Stomach (tissue), 19 donors: ENCODE measurements at places on chromosomes 6 and 20. TPM values are rescaled to one million over a fixed set of nuclear protein-coding genes. Genes with fewer than 3 reads are reported as not detected.

GABRR1 gene
- total RNA-seq: not detected

CRIP3 gene
- not detected for total RNA-seq

RIMS1 gene
- total RNA-seq: 2.6 TPM

TREML2 gene
- not detected for total RNA-seq

CCN6 gene
- not detected for total RNA-seq

LGSN gene
- total RNA-seq: not detected

MYLK4 gene
- total RNA-seq: 1.3 TPM

SRSF12 gene
- not detected for total RNA-seq

RCAN2 gene
- total RNA-seq: 18.0 TPM

SERINC1 gene
- total RNA-seq: 82.3 TPM

NKAIN4 gene
- not detected for total RNA-seq

BPIFB1 gene
- total RNA-seq: 20.2 TPM

SKIC2 gene
- total RNA-seq: 478 TPM

DNMT3B gene
- 17.0 TPM for total RNA-seq

KIF16B gene
- 43.8 TPM for total RNA-seq

THEMIS gene
- 1.3 TPM for total RNA-seq

SNAP91 gene
- total RNA-seq: not detected

TEAD3 gene
- 19.1 TPM for total RNA-seq

ARFGEF3 gene
- total RNA-seq: 13.0 TPM

ID1 gene
- total RNA-seq: 475 TPM

C2 gene
- total RNA-seq: not detected

TENT5A gene
- total RNA-seq: 8.4 TPM

SIRPD gene
- not detected for total RNA-seq

GOPC gene
- 22.9 TPM for total RNA-seq

PSORS1C2 gene
- total RNA-seq: not detected

PKIB gene
- total RNA-seq: 12.8 TPM

SLC17A2 gene
- total RNA-seq: not detected

TPBG gene
- total RNA-seq: 17.7 TPM

RBBP8NL gene
- 0.45 TPM for total RNA-seq

CMTR1 gene
- 145 TPM for total RNA-seq

MATN4 gene
- total RNA-seq: not detected

COL9A3 gene
- not detected for total RNA-seq

BNIP5 gene
- 3.5 TPM for total RNA-seq

TUBB1 gene
- total RNA-seq: not detected

FAM83C gene
- not detected for total RNA-seq

TCF15 gene
- 0.43 TPM for total RNA-seq

ATRN gene
- 31.0 TPM for total RNA-seq

UST gene
- total RNA-seq: 45.8 TPM

ANKRD66 gene
- total RNA-seq: 20.5 TPM

ANKEF1 gene
- total RNA-seq: 9.4 TPM

MLN gene
- total RNA-seq: not detected

TTK gene
- total RNA-seq: not detected
